ENCODE measurements at places on chromosomes 3 and 15.

DNA sequence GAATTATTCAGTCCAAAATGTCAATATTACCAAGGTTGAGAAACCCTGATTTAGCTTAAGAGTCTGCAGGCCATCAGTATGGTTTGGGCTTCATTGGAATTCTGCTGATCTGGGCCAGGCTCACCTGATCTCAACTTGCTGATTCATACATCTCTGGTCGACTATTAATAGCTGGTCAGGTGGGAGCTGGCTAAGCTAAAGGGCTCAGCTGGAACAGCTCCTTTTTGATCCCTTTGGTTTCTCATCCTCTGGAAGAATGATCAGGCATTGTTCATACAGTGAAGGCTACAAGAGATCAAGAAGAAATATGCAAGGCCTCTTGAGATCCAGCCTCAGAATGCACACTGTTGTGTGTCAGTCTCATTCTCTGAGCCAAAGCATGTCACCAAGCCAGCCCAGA is 123.3 kb upstream of the MME start:
- DNase-seq, result no peak

GRCh38 chr3:152293347-152294006 is 24.7 kb downstream of the MBNL1 start:
- DNase-seq, result no peak

DNA sequence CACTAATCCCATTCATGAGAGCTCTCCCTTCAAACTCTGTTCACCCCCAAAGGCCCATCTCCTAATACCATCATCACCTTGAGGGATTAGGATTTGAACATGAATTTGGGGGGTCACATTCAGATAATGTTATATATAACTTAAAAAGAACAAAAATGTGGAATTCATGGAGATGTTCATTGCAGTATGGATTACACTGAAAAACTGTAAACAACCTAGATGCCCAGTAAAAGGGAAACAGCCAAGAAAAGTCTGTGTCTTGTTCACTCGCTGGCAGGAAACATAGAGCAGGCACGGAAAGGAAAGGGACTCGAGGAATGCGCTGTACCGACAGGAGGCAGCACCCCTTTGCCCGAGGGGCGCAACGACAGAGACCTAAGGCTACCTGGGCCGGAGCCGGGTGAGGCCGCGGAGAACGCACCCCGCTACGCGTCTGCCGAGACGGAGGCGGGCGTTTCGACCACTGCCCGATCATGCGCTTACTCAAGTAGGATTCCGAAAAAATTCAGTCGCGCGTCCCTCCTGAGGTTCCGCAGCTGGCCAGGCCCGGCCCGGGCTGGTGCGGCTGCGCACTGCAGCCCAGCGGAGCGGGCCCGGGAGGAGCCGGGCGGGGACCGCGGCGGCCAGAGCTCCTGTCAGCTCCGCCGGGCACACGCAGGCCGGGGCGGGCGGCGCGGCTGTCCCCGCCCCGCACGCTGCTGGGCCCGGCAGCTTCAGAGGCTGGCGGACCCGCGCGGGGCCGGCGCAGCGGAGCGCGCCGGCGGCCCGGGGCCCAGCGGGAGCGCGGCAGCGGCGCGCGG is 862 bp upstream of the MAN2A2 start:
- DNase-seq, result peak; percentile 69

DNA sequence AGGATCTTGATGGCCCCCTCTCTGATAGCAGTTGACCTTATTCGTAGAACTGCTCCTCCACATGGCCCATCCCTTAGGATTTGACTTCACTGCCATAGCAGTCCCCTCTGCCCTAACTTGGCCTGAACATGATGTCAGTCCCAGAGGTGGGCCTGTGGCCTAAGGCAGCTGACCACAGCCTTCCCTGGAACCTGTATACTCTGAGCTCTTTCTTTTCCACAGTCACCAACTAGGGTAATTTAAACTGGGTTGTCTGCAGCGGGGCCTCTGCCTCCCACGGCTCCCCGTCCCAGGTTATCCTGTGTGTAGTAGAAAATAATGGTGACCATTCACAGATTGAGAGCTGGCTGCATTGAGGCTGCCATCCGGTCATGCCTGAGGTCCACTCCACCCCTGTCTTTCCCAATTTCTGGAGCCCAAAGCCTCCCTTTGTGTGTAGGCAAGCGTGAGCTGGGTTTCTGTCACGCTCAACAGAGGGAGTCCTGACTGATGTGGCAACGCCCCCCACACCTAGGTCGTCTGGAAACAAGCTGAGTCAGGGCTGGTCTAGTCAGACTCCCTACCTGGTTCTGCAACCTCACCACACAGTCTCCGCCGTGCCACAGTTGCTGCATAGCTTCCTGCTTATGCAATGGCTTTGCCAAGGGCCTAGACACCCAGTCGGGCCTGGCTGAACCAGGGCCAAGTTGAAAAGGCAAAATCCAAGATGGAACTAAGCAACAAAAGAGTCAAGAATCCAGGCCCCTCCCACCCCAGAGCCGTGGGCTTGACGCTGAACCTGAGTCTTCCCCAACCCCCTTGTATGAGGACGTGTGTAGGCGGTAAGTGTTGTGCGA is 284.5 kb downstream of the XXYLT1 start:
- DNase-seq, result peak; percentile 12

GRCh38 chr15:85276921-85277320 is 103.5 kb upstream of the AKAP13 start:
- no peak for DNase-seq

DNA sequence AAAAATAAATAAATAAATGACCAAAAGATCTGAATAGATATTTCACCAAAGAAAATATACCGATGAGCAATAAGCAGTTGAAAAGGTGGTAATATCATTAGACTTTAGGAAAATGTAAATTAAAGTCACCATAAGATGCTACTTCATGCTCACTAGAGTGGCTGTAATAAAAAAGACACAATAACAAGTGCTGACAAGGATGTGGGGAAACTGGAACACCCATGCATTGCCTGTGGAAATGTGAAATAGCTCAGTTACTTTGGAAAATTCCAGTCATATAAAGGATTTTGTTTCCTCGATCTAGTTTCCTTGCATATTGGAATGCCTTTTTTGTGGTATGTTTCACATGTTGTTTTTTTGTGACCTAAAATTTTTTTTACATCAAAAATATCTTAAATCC is 36.0 kb upstream of the LRIG1 start:
- no peak for DNase-seq

GRCh38 chr15:39272901-39273300 is 308.0 kb upstream of the THBS1 start:
- no peak for DNase-seq

DNA sequence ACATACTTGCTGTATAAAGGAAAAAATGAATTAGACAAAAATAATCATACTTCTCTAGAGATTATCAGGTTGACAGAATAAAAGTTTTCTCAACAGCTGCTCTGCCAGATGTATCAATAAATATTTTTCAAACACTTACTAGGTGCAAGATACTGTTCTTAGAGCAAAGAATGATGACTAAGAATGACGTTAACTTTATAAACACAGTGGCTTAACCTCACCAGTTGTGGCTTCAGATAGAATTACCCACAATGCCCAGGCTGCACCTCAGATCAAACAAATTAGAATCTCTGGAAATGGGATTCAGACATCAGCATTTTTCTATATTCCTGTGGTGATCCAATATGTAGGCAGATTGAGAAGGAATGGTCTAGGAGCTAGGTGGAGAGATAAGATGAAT is 422.4 kb upstream of the ATP11B start:
- no peak for DNase-seq

GRCh38 chr3:45164056-45164455 is 17.9 kb upstream of the CDCP1 start:
- no peak for DNase-seq

DNA sequence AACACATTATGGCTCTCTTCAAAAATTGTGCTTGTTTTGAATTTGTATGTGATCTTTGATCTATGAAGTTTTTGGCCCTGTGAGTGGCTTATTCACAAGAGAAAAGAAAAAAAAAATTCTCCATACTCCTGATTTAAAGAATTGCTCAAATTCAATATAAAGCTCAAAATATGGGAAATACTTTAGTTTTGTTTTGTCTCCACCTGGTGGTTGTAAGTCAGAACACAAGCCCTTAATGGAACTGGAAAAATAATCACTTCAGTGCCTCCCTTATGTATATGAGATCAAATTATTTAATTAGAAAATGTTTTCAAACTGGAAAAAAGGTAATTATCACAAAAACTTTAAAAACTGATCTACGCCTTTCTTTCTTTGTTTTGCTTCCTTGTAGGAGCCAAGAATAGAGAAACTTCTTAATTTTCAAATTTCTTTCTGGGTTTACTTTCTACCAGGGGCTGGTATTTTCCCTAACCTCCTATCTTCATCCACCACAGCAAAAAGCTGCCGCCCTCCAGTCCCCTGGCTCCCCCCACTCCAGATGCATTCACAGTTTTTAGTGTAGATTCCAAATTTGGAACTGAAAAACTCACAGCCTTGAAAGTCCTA is 50.6 kb downstream of the SERP1 start:
- no peak for DNase-seq

DNA sequence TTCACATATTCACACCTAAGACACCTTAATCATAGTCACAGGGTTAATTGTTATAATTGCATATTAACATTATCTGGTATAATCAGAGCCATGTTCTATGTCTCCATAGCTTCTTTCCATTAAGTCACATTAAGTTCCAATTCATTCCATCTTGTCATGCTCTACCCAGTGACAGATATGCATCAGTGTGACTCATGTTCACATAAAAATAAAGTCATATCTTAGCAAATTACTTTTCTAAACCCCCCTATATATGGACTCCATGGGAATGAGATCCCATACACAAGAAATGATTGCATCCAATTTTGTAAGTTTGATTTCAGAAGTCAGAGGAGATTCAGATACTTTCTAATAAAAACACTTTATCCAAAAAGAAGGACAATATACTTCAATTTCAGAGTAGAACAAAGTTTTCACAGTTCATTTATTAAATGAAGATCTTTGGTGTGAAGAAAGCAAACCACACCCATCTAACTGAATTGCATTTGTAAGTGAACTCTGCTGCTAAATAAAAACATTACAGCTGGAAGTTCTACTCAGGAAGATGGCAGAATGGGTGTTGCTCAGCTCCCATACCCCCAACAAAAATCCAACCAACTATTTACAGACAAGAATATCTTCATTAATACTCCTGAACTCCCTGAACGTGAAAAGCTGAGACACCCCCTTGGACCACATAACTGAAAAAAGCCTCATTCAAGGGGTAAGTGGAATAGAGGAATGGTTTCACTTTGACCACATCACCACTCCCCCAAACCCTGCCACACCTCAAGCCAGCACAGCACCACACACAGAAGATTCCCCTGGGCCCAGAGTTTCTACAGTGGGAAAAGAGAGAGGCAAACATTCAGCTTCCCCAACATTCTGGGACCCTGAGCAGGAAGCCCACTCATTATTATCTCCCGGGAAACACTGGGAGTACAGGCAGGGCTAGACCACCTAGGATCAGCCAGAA is 27.6 kb downstream of the THBS1 start:
- DNase-seq, result no peak

DNA sequence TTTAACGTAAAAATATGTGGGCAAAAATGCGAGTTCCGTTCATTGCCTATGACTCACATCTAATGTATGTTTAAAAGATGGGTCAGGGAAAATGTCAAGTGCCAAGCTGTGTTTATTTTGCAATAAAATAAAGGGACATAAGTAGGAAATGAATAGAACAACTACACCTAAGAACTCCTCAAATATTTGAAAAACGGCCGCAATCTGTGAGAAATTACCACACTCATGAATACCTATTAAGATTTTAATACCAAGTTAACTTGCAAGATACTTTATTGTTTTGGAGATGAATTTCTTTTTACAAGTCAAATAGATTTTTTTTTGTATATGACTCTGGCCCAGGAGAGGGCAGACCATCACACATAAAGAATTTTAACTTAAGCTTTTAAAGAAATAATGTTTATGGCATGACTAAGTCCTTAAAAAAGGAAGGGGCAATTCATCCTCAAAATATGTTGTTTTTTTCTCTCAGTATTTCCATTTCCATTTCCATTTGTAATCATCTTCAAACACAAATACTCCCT is 152.7 kb downstream of the SUCNR1 start:
- DNase-seq, result no peak

GRCh38 chr3:160987982-160988964 is 116.9 kb downstream of the B3GALNT1 start:
- no peak for DNase-seq

DNA sequence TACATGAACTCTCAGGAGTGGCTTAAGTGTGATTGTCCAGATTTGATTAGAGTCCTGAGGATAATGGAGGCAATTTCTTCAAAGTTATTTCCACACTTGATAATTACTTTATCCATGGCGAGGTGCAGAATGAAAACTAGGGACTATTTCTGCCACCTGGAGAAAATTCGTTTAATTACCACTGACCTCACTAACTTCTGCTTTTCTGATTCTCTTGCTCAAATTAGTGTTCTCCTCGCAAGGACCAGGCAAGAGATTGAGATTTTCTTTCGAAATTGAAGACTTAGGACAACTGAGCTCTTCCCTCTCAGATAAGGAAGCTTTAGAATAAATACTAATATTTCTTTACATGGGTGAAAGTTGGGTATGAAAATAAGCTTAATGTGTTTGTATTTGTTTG is 135.2 kb downstream of the RYR3 start:
- DNase-seq, result no peak

DNA sequence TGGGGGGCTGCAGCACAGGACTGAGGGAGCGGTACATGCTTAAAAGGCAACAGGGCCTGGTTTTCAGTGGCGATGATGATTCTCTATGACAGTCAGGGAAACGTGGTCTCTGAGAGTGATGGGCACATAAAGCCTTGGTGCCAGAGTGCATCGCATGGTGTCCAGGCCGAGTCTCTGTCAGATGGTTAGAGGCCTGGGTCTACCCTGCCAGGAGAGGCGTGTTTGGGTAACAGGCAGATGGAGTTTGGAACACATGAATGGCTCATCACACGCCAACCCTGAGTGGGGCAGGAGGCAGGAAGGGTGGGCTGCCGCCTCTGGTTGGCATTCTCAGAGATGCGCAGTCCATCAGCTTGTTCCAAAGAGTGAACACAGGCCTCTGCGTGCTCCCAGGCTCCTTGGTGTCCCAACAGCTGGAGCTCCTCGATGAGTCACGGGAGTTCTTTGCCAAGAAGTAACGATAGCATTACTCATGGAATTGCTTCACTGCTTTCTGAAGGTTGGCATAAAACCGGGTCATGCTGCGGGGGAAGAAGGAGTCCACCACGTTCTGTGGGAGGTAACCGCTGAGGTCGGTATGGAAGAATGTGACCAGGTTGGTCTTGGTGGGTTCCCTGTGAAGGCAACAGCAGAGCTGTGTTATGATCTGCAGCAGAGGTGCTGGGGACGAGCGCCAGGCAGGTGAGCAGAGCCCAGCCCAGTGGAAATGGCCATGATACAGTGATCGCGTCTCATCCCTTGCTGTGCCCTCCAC is 11.0 kb downstream of the STARD5 start:
- peak; percentile 66 for DNase-seq

Measured in CD4-positive, alpha-beta T cell treated with Interferon gamma for 1 hour (primary cell).